Progenitor cell of endocrine pancreas (in vitro differentiated cells): ENCODE measurements at places on chromosomes 1 and 21.

DNA sequence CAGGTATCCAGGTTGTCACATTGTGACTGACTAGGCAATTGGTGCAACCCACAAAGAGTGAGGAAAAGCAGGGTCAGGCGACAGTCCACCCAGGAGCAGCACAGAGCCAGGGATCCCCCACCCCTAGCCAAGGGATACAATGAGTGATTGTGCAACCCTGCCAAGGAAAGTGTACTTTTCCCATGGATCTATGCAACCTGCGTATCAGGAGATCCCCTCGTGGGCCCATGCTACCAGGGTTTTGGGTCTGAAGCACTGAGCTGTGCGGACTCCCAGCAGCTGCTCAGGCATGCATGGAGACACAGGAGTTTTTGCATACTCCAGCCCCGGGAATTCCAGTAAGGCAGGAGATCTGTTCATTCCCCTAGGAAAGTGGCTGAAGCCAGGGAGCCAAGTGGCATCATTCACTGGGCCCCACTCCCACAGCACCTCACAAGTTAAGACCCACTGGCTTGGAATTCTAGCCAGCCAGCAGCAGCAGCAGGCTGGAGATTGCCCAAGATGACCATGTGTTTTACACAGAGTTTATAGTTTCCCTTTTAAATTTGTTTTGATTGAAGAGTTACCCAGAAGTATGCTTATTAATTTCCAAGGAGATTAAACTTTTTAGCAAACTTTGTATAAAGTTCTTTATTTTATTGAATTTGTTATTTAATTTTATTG lies 136.0 kb downstream of the LTN1 start:
- peaks cover 11% of the 10 kb centered on the region for H3K4me1 ChIP-seq
- peaks cover 3% of the 10 kb centered on the region for H3K36me3 ChIP-seq
- no peak overlapping the region for H3K27ac ChIP-seq
- DNase-seq: no peak

- H3K36me3 ChIP-seq: no peaks in the 10 kb centered on the region
- no peaks in the 10 kb centered on the region for H3K4me1 ChIP-seq
- no peak overlapping the region for H3K27ac ChIP-seq
These were observed 75.1 kb upstream of the NEGR1 start for GRCh38 chr1:72357411-72357810.

- no peak overlapping the region for H3K4me3 ChIP-seq
- H3K4me1 ChIP-seq: no peaks in the 10 kb centered on the region
- DNase-seq: no peak
These were observed 58.2 kb downstream of the CD34 start for GRCh38 chr1:207852576-207853371.

DNA sequence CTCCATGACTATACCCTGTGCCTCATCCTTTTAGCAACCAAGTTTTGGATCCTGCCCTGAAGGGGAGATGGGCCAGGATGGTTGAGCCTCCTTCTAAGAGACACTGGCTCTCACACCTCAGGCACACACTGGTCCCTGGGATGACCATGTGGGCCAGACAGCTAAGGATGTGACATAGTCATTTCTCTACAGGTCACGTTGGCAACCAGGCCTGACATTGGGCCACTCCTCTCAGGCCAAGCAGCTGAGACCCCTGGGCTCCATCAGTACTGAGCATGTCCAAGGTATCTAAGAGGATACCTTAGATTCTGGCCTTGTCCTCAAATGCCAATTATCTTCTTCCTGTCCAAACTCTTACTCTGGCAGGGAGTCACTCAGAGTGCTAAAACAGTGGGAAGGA lies 195.5 kb upstream of the EDN2 start:
- no peak for DNase-seq
- no peaks in the 10 kb centered on the region for H3K4me1 ChIP-seq
- peaks cover 24% of the 10 kb centered on the region for H3K27me3 ChIP-seq
- no peak overlapping the region for H3K27ac ChIP-seq
- no peaks in the 10 kb centered on the region for H3K36me3 ChIP-seq

- H3K27me3 ChIP-seq: peaks cover 3% of the 10 kb centered on the region
- no peaks in the 10 kb centered on the region for H3K36me3 ChIP-seq
- peaks cover 7% of the 10 kb centered on the region for H3K4me1 ChIP-seq
- no peak overlapping the region for H3K27ac ChIP-seq
- H3K4me3 ChIP-seq: no peak overlapping the region
These were observed 238.9 kb downstream of the KIF26B start for GRCh38 chr1:245393694-245394093.

DNA sequence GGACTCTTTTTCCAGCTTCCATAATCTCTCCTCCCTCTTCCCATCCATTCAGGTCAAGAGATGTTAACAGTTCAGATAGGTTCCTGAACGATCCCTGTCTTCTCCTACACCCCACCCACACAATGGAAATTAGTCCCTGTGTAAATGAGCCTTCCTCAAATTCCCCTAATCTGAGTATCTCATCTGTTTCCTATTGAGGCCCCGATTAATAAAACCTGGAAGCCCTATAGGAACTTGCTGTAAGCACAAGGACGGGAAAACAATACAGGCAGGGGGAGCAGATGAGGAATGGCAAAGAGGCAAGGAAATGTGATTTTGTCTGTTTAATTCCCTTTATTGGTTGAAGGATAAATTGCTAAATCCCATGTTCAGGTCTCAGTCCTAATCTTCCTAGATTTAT lies 7.1 kb upstream of the GPX7 start:
- no peak overlapping the region for H3K27ac ChIP-seq
- no peak overlapping the region for H3K4me3 ChIP-seq
- H3K36me3 ChIP-seq: no peaks in the 10 kb centered on the region
- H3K27me3 ChIP-seq: peaks cover 16% of the 10 kb centered on the region

DNA sequence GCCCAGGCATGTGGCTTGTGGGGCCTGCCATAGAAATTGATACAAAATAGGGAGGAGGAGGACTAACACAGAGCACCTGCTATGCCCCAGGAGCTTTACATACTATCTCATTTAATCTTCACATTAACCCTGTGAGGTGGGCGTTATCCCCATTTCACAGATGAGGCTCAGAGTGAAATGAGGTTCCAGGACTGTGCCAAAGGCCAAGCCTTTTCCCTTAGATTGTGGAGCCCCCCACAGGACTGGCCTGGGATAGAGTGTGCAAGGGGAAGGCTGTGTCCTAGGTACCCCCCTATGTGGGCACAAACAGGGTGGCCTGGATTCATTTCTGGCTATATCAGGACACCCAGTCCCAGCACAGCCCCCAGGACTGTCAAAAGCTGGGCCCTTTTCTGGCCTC lies 2.2 kb upstream of the DDOST start:
- H3K4me3 ChIP-seq: peak overlapping the region; percentile 37
- DNase-seq: no peak
- peaks cover 21% of the 10 kb centered on the region for H3K4me1 ChIP-seq
- peaks cover 2% of the 10 kb centered on the region for H3K36me3 ChIP-seq

- no peak for DNase-seq
- H3K4me1 ChIP-seq: peaks cover 30% of the 10 kb centered on the region
- H3K36me3 ChIP-seq: no peaks in the 10 kb centered on the region
- H3K27ac ChIP-seq: peak overlapping the region; percentile 87
- H3K27me3 ChIP-seq: no peaks in the 10 kb centered on the region
These were observed 26.8 kb upstream of the ZNF697 start for GRCh38 chr1:119674835-119675289.

GRCh38 chr21:37671381-37671780 lies 244.9 kb downstream of the KCNJ6 start:
- peaks cover 34% of the 10 kb centered on the region for H3K27me3 ChIP-seq
- no peak for DNase-seq
- H3K4me1 ChIP-seq: peaks cover 5% of the 10 kb centered on the region
- H3K4me3 ChIP-seq: no peak overlapping the region
- no peak overlapping the region for H3K27ac ChIP-seq

GRCh38 chr1:24190983-24191461 lies 3.9 kb upstream of the IFNLR1 start:
- peaks cover 3% of the 10 kb centered on the region for H3K27me3 ChIP-seq
- H3K4me3 ChIP-seq: no peak overlapping the region
- peaks cover 7% of the 10 kb centered on the region for H3K4me1 ChIP-seq
- H3K36me3 ChIP-seq: no peaks in the 10 kb centered on the region

DNA sequence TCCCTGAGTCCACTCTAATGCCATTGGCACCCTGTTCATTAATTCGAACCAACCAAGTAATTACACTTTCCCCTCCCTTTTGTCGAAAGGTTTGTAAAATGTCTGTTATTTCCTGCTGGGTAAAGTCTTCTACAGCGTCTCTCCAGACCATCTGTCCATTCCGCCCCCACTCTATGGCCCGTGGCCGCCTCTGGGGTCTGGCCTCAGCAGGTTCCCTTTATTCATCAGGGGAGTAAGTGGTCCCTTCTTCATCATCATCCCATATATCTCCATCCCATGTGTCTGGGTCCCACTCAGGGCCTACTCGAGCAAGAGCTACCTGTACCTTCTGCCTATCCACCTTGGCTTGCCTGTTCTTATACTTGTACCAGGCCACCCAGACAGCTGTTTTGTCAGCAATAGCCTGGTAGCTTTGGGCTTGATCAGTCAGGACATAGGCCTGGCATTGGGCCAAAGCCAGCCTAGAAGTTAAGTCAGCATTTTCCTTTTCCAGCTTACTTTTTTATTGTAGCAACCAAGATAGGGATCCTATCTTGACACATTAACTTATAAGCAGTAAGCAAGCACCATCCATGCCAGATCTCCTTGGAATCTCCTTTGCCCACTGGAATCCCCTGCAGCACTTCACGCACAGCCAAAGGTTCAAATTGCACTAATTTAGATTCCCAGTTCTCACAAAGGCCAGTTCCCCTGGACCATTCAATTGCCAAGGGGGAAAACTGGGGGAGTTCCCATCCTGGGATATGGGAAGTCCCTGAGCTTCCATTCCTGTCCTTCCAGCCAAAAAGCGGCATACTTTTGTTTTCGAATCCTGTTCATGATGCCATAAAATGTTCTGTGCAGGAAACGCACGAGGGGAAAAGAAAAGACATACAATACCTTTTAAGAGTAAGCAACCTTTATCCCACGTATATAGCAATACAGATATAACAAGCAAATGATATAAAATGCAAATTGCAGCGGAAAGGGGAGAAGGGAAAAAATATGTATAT lies 6.6 kb upstream of the STUM start:
- no peak for DNase-seq
- H3K4me3 ChIP-seq: no peak overlapping the region
- peaks cover 6% of the 10 kb centered on the region for H3K4me1 ChIP-seq
- no peaks in the 10 kb centered on the region for H3K36me3 ChIP-seq
- H3K27ac ChIP-seq: no peak overlapping the region
- peaks cover 26% of the 10 kb centered on the region for H3K27me3 ChIP-seq

GRCh38 chr1:78797108-78797781 lies 147.6 kb downstream of the IFI44 start:
- no peak for DNase-seq
- H3K27ac ChIP-seq: no peak overlapping the region
- no peaks in the 10 kb centered on the region for H3K36me3 ChIP-seq

GRCh38 chr21:44658913-44659595 lies 1.3 kb downstream of the KRTAP12-3 start:
- DNase-seq: no peak
- no peak overlapping the region for H3K27ac ChIP-seq
- H3K27me3 ChIP-seq: peaks cover 5% of the 10 kb centered on the region
- no peak overlapping the region for H3K4me3 ChIP-seq
- H3K4me1 ChIP-seq: no peaks in the 10 kb centered on the region

DNA sequence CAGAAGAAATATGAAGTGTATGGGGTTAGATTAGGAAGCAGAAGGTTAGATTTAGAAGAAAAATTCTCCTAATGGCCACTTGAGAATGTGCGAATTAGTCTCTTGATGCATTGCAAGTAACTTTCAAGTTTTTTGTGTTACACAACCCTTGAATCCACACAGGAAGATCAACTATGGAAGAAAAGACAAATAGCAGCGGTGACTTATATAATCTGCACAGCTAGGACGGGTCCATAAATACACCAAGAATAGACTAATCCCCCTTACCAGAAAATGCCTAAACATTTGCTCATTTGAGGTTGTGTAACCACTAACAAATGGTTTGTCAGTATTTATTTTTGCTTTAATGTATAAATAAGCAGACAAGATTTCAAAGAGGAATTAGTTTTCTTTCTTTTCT lies 182.6 kb downstream of the TGFB2 start:
- no peaks in the 10 kb centered on the region for H3K27me3 ChIP-seq
- no peak for DNase-seq
- H3K36me3 ChIP-seq: no peaks in the 10 kb centered on the region
- no peak overlapping the region for H3K27ac ChIP-seq
- no peak overlapping the region for H3K4me3 ChIP-seq

DNA sequence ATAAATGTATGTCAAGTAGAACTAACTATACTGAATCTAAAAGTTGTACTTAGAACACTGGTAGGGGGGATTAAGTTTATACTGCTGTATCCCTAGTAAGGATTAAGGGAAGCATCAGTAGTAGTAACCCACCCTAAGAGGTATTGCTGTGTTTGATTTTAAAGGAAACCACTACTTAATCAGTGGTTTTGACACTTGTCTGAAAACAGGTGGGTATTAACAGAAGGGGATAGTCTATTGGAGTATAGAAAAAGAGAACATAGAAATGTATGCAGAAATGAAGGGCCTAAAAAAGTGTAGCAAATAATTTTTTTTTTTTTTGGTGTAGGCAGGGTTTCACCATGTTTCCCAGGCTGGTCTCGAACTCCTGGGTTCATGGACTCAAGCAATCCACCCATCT lies 2.2 kb downstream of the MIGA1 start:
- no peak overlapping the region for H3K27ac ChIP-seq
- no peak for DNase-seq
- H3K4me3 ChIP-seq: no peak overlapping the region
- peaks cover 20% of the 10 kb centered on the region for H3K4me1 ChIP-seq

DNA sequence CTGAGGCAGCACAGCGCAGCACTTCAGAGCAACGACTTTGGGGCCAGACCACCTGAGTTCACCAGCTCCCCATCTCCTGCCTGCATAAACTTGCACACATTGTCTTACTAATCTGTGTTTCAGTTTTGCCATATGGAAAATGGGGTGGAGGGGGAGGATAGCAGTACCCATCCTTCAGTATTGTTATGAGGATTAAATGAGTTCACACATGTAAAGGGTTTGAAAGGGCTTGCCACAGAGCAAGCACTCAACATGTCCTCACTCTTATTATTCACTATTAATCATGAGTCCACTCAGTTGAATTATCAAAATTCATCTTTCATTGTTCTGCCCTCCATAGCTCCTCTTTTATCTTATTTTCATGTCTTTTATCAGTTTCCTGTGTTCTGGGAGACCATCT lies 40.1 kb upstream of the BMP8B start:
- H3K36me3 ChIP-seq: no peaks in the 10 kb centered on the region
- no peak overlapping the region for H3K4me3 ChIP-seq
- H3K27me3 ChIP-seq: peaks cover 5% of the 10 kb centered on the region

GRCh38 chr1:54516249-54516920 lies 31.6 kb upstream of the ACOT11 start:
- no peak overlapping the region for H3K4me3 ChIP-seq
- H3K36me3 ChIP-seq: no peaks in the 10 kb centered on the region
- peaks cover 6% of the 10 kb centered on the region for H3K4me1 ChIP-seq
- no peak overlapping the region for H3K27ac ChIP-seq
- no peak for DNase-seq
- peaks cover 6% of the 10 kb centered on the region for H3K27me3 ChIP-seq

- no peaks in the 10 kb centered on the region for H3K36me3 ChIP-seq
- peak overlapping the region; percentile 21 for H3K27ac ChIP-seq
- H3K4me1 ChIP-seq: peaks cover 12% of the 10 kb centered on the region
- H3K27me3 ChIP-seq: peaks cover 8% of the 10 kb centered on the region
- H3K4me3 ChIP-seq: no peak overlapping the region
These were observed 49.1 kb upstream of the IFNLR1 start for GRCh38 chr1:24235921-24236788.

- H3K36me3 ChIP-seq: peaks cover 2% of the 10 kb centered on the region
- H3K4me3 ChIP-seq: no peak overlapping the region
- H3K4me1 ChIP-seq: no peaks in the 10 kb centered on the region
- no peaks in the 10 kb centered on the region for H3K27me3 ChIP-seq
These were observed 75.6 kb upstream of the SLFNL1 start for GRCh38 chr1:41097105-41097504.

- H3K27me3 ChIP-seq: no peaks in the 10 kb centered on the region
- H3K27ac ChIP-seq: no peak overlapping the region
- H3K36me3 ChIP-seq: peaks cover 2% of the 10 kb centered on the region
These were observed 13.8 kb downstream of the MIER1 start for GRCh38 chr1:66938613-66939012.
